Prostate gland (tissue), 2 donors: ENCODE measurements at places on chromosomes 2 and 18.

DNA sequence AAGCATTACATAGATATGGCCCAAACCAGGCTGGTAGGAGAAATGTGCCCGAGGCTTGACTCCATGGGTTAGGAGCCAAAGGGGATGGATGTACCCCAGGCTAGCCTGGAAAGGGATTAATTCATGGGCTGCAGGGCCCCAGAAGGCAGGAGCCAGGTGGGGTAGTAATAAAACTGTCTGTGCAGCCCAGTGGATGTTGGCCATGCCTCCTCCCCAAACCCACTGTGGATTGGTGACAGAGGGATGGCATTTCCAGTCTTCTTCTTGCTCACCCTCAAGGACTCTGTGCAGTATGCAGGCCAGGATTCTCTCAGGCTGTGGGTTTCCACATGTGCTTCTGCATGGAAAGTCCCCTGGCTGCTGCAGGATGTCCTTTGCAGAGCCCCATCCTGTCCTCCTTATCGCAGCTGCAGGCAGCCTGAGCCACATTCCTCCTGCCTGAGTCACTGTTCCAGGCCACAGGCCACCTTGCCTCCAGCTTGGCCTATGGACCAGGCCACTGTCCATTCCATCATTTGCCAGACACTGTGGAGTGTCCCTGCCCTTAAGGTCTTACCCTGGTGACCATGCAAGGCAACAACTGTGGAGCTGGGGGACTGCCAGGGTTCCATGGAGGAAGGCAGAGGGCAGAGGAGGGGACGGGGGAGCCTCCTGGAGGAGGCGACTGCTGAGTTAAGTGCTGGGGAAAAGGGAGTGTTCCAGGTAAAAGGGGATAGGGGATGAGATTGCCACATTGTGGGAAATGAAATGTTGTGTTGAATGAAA is 38.9 kb downstream of the INO80C start:
- DNase-seq = no peak

- no peak for DNase-seq
These were observed 51.6 kb upstream of the FHL2 start for GRCh38 chr2:105450471-105450870.

GRCh38 chr18:78518805-78519204 is 460.8 kb upstream of the SALL3 start:
- no peak for DNase-seq

GRCh38 chr2:38185012-38185491 is 109.1 kb upstream of the CYP1B1 start:
- no peak for DNase-seq

GRCh38 chr18:26657631-26658581 is 109.6 kb upstream of the KCTD1 start:
- no peak for DNase-seq

DNA sequence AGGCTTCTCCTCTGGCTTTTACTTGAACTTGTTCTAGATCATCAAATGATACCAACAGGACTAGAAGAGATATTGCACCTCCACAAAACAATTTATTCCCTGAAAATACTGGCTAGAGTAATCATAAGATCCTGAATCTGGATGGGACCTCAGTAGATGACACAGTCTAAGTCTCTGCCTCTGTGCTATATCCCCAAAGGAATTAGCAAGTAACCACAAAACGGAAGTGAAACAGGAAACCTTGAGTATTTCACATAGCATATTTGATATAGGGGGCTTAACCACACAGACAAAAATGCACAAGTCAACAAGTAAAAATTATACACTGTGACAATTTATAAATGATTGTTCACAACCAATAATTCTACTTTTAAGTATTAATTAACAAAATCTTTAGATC is 456.9 kb upstream of the TNP1 start:
- DNase-seq = no peak

- no peak for DNase-seq
These were observed 438 bp downstream of the PSMA8 start for GRCh38 chr18:26134107-26134506.

DNA sequence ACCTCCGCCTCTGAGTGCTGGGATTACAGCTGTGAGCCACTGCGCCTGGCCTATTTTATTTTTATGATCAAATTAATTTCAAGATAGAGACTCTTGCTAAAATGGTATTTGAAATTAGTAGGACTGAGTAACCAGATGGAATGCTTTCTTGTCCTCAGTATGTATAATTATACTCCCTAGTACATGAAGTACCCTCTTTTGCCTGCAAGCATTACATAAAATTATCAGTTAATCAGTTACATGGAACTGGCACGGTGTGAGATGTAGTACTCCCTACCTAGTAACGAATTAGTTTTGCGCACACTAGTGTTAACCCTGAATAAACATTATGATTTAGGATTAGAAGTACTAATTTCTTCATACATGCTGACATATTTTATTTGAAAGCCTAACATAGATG is 41.6 kb downstream of the RBBP8 start:
- DNase-seq = no peak

GRCh38 chr18:8065773-8066172 is 498.7 kb downstream of the PTPRM start:
- no peak for DNase-seq

DNA sequence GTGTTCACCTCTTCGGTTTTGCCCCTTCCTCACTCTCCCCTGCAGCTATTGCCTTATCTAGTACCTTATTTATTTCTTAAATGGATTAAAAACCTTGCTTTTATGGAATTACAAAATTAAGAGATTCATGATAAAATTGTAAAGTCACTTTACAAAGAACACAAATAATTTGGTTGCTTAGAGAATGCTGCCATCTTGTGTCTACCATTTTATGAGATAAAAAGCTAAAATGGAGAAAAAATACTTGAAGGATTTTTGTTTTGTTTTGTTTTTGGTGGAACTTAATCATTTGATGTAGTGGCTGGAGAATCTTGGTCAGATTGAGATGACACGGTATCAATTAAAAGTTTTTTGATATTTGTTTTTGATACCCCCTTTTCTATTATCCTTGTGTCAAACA is 69.6 kb downstream of the R3HDM1 start:
- no peak for DNase-seq

GRCh38 chr2:221572219-221572820 is at the start of gene EPHA4:
Gene EPHA4, minus strand, starts transcription at chr2:221572304. Its CDS starts 56 bp downstream, at chr2:221572248.
- peak; percentile 90 for DNase-seq

- DNase-seq = no peak
These were observed 381.1 kb downstream of the HRH4 start for GRCh38 chr18:24841536-24841935.

GRCh38 chr2:161434118-161434517 is 18.0 kb downstream of the TBR1 start:
- DNase-seq = no peak

DNA sequence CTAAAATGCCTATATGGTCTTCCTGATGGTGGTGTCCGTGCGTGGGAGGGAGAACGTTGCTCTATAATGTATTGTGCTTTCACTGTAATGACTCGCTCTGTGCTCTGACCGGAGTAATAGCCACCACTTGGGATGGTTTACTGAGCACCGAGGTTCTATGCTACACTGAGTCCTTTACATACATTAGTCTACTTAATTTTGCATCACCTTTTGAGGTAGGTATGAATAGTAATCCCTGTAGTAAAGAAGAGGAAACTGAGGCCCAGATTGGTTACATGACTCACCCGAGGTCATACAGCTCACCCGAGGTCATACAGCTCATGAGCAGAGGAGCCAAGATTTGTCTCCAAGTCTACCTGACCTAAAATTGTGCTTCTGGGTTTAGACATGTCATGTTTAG is 79.5 kb downstream of the ARMC9 start:
- DNase-seq = no peak

GRCh38 chr2:47323009-47323821 is 79.7 kb upstream of the MSH2 start:
- peak; percentile 54 for DNase-seq

DNA sequence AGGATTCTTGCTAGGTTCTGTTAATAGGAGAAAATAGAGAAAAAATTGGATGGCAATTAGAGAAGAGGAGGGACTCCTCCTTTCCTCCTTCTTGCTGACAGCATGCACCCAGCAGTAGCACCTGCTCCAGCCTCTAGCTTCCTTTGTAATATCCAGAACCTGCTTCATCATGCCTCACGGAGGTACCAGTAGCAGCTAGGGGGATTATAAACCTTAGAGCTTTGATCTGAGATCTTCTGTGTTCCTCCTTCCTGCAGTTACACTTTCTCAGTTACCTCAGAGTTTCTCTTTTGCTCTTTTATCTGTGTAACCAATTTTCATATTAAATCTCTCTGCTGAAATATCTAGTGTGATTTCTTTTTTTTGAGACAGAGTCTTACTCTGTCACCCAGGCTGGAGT is 16.6 kb downstream of the DPP4 start:
- DNase-seq = no peak

DNA sequence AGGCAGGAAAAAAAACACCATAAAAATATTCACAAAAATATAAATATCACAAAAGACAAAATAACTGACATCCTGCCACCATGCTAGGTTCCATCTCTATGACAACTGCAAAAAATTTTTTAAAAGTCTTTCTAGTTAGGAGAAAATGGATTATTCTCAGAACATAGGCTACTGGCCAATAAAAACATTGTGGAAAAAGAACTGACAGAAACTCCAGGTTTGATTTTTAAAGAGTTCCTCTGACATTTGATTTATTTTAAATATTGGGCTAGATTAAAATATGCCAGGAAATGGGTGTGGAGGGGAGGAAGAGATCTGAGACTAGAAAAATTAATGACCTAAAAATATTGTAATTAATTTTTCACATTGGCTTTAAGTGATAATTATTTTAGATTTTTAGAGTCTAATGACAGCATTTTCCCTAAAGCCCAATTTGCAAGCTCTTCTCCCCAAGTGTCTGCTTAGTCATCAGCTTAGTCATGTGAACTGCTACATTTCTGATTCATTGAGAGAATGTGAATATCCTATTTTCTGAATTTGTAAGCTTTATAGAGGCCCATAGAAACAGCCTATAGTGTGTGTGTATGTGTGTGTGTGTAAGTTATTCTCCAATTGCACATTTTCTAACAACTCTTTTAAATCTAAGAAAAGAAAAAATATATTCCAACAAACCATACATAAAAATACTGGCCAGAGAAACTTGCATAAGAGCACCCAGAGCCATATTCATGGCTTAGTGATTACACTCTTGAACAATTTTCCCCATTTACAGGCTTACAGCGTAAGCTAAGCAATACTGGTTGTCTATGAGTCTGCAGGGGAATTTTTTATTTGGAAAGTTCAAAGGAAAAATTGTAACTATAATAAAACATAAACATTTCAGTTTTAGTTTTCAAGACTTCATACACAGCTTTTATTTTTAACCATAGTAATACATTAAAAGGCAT is 48.4 kb downstream of the TMEFF2 start:
- DNase-seq = no peak

- DNase-seq = no peak
These were observed 75.5 kb upstream of the ATP5MC3 start for GRCh38 chr2:175256806-175257585.

GRCh38 chr2:16700551-16701259 is 35.1 kb upstream of the CYRIA start:
- no peak for DNase-seq

DNA sequence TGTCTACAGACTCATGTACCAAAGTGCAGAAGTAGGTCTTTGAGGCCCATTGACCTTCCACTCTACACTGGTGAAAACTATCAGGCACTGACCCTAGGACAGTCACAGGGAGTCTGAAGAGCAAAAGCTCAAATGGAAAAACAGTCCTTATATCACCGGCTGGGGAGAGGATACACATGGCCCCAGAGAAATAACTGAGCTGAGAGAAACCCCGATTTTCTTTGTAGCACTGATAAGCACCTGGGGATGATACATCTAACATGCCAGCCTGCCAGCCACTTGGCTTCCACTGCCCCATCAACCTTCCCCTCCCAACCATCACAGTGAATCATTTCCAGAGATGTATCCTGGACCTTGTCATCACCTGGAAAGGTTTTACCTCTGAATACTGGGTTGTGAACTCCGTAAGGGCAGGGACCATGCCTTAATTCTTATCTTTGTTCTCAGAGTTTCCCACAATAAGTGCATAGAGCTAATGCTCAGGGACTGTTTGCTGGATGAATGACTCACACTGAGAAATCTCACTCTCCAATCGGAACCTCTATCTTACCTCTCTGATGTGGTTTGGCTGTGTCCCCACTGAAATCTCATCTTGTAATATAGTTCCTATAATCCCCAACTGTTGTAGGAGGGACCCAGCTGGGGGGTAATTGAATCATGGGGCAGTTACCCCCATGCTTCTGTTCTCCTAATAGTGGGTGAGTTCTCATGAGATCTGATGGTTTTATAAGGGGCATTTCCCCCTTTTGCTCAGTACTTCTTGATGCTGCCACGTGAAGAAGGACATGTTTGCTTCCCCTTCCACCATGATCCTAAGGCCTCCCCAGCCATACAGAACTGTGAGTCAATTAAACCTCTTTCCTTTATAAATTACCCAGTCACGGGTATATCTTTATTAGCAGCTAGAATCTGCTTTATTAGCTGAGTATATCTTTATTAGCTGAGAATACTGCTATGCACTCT is 37.1 kb downstream of the EVA1A start:
- no peak for DNase-seq

DNA sequence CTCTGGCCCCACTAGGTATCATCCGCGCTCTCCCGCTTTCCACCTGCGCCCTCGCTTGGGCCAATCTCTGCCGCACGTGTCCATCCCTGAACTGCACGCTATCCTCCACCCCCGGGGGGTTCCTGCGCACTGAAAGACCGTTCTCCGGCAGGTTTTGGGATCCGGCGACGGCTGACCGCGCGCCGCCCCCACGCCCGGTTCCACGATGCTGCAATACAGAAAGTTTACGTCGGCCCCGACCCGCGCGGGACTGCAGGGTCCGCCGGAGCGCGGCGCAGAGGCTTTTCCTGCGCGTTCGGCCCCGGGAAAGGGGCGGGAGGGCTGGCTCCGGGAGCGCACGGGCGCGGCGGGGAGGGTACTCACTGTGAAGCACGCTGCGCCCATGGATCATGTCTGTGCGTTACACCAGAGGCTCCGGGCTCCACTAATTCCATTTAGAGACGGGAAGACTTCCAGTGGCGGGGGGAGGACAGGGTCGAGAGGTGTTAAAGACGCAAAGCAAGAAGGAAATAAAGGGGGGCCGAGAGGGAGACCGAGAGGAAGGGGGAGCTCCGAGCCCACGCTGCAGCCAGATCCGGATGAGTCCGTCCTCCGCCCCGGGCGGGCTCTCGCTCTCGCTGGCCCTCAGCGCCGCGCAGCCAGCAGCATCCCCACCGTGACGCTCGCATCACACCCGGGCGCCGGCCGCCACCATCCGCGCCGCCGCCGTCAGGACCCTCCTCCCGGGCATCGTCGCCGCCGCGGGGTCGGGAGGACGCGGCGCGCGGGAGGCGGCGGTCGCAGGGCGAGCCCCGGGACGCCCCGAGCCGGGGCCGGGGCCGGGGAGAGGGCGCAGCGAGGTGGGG is 664 bp downstream of the NETO1 start:
- DNase-seq = no peak

- peak; percentile 67 for DNase-seq
These were observed 95.3 kb downstream of the EIPR1 start for GRCh38 chr2:3282056-3282998.

- no peak for DNase-seq
These were observed 83.6 kb upstream of the NCKAP5 start for GRCh38 chr2:133651861-133652260.

- no peak for DNase-seq
These were observed 1389.8 kb upstream of the ZEB2 start for GRCh38 chr2:145909766-145910165.

- no peak for DNase-seq
These were observed 2.5 kb upstream of the PLA2R1 start for GRCh38 chr2:160064916-160065315.
